Left kidney (tissue), 8 donors: ENCODE measurements at places on chromosomes 6 and 20.
A peak's percentile ranks its signal among the peaks of the same experiment; 100 is the strongest.

- DNase-seq, result no peak
Measured at GRCh38 chr6:113187661-113188060, 669.5 kb upstream of the MARCKS start.

DNA sequence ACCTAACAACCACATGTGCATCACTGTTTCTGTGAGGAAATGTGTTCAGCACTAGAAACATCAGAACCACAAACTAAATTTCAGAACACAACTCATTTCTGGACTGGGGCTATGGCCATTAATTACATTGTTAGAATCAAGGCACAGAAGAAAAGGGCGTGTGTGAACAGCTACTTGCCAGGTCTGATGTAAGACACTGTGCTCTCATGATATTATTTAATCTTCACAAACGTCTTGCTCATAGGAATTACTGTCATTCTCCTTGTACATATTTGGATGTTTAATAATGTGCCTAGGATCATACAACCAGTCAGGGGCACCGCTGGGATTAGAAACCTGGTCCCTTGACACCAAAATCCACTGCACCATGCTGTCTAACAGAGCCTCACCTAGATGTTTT lies 14.8 kb downstream of the ADGRF1 start:
- no peak for DNase-seq

DNA sequence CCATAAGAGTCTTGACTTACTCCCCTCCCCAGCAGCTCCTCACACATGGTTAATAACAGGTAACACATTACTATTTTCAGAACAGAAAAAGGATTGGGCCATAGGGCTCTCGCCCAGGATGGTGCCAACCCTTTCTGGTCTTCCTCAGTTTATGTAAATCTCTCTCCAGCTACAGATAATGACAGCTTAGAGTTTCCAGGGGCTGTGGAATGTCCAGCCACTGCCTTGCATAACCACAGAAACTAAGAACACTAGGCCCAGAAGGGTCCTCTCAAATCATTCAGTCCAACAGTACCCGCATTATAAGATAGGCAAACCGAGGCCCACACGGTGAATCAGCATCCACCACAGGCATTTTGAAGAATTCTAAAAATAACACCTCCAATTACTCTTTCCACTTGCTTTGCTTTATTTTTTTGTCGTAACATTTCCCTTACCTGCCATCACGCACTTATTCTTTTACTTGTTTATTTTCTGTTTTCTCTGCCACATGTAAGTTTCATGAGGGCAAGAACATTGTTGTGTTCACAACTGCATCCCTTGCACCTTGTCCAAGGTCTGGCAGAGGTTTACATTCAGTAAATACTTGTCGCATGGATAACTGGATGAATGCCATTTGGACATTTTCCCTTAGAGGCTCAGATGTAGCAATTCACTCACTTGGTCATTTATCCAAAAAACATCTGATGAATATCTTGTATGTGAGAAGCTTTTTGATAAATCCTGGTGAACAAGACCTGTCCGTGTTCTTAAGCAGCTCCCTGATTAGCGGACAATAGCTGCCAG lies 6.4 kb upstream of the SDC4 start:
- no peak for DNase-seq

GRCh38 chr20:13009682-13010406 lies 1.1 kb downstream of the SPTLC3 start:
- DNase-seq, result peak; percentile 45

- no peak for DNase-seq
Measured at GRCh38 chr20:58585753-58586540, 65.1 kb upstream of the STX16 start.

- DNase-seq, result no peak
Measured at GRCh38 chr6:142235791-142236190, 66.0 kb upstream of the ADGRG6 start.

- no peak for DNase-seq
Measured at GRCh38 chr6:13285705-13286104, 42.6 kb downstream of the TBC1D7 start.

GRCh38 chr20:44707018-44707579 lies 8.1 kb upstream of the CCN5 start:
- DNase-seq, result no peak

GRCh38 chr6:549906-550305 lies 107.0 kb downstream of the HUS1B start:
- no peak for DNase-seq

DNA sequence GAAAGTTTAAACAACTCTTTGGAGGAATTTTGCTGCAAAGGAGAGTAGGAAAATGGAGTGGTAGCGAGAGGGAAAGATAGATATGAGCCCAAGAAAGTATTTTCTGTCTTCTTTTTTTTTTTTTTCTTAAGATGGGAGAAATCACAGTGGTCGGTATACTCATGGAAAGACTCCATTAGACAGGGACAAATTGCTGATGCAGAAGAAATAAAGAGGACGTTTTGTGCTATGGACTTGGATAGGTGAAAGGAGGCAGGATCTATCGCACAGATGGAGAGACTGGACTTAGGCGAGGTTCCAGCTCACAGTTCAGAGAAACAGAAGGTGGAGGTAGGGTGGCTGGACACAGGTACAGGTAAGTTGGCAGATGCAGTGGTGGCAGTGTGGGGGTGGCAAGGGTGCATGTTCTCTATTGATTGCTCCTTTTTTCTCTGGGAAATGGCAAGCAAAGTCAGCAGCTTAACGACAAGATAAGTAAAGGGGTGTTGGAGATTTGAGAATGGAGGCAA lies 44.2 kb upstream of the ARMC2 start:
- DNase-seq, result no peak

DNA sequence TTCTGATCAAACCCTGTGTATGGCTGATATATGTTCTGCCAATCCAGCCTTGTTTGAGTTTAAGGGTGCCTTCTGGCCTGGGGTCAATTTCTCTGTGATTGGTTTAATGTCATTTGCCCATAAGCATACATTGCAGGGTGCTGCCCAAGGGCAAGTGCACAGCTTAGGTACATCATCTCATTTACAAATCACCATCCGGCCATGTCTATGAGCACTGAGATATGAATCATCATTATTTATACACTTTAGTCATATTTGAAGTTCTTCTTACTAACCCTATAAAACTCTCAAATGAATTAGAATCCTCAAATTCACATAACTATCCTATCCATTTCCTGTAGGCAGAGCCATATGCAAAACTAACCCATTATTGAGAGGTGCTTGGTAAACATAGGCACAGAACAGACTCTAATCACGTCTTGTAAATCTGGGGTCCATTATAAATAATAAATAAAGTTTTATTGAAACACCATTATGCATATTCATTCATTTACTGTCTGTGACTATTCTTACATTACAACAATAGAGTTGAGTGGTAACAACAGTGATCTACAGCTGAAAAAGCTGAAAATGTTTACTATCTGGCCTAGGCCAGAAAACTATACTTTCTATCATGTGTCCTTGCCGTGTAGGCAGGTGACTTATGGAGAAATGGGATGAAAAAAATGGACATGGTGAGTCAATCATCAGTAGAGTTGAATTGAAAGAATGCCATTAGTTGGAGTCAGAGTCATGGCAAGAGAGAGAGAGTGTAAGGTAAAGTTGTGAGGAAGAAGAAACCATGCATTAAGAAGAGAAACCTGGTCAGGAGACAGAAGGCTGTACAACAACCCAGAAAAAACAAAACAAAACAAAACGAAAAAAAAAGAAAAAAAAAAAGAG lies 25.0 kb downstream of the KCNQ5 start:
- no peak for DNase-seq

DNA sequence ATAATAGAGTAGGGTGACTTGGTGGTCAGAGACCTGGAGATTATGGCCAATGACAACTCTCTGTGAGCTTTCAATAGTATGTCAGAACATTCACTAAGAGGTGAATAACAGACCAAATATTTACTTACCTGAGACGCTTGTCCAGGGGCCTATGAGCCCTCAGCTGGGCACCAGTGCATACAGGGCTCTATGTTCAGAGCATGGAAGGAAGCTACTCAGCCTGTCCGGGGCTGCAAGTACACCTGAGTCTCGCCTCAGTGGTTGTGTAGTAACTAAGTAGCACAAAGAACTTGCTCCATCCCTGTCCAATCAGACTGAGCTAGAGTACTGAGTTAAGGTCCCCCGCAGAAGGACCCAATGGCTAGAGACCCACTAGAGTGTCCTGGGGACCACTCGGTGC lies 11.6 kb upstream of the SCGN start:
- no peak for DNase-seq

GRCh38 chr6:7505189-7505699 lies 36.2 kb upstream of the DSP start:
- peak; percentile 32 for DNase-seq

DNA sequence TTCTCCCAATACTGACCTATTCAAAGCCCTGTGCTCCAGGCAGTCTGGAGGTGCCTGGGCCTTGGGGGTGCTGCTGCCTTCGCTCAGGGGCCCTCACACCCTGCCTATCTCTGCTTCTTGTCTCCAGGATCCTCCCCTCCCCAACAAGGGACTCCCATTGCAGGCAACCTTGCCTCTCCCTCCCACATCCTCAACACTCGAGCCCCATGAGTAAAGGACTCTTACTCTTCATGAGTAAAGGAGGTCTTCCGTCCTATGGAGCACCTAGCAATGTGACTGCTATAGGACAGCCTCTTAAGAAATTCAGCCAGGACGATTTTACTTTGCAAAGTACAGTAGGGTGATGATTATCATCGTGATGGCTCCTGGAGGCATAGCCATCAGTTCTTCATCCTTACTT lies 24.5 kb downstream of the PLEKHG1 start:
- no peak for DNase-seq
